ENCODE measurements at places on chromosomes 2 and 18.

DNA sequence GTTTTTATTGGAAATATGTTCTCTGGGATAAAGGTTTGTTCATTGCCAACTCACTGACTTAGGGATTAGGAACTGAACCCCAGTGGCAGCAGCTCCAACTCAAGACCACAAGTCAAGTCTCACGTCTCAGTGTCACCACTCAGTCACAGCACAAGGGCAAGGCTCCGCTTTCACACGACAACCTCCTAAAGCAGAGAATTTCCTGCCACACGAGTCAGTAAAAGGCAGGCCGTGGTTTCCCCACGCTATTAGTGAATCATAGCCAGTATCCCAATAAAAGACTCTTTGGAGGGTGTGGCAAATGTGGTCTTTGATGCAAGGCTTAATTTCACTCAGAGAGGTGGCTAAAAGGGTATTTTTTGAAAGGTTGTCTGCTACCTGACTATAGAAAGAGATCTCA is 57.6 kb downstream of the PIEZO2 start:
- DNase-seq, result no peak

DNA sequence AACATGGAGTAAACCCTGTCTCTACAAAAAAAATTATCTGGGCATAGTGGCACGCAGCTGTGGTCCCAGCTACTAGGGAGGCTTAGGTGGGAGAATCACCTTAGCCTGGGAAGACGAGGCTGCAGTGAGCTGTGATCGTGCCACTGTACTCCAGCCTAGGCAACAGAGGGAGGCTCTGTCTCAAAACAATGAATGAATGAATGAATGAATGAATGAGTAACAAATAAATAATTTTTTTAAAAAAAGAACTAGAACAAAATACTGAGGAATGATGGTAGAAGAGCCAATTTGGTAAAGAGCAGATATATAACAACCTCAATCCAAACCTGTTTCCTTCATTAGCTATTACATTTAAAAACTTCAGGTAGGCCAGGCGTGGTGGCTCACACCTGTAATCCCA is 60.1 kb downstream of the STRN start:
- no peak for DNase-seq

GRCh38 chr2:170332676-170333402 is 154.9 kb downstream of the MYO3B start:
- DNase-seq, result no peak

- DNase-seq, result no peak
These were observed 61.5 kb downstream of the VRK2 start for GRCh38 chr2:58107803-58108710.

GRCh38 chr2:128610496-128610895 is 291.8 kb upstream of the HS6ST1 start:
- no peak for DNase-seq

DNA sequence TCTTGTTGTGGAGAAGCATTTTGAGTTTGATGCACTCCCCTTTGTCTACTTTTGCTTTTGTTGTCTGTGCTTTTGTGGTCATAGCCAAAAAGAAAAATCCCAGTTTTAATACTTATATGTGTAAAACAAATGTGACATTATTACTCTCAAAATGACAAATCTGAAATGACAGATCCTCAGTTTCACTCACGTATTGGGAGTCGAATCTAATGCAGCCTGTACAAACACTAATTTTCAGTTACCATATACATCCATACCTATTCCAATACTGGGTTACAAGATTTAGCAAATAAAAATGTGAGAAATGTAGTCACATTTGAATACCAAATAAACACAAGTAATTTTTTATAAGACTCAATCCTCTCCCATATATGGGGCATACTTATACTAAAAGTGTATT is 148.2 kb upstream of the ZNF516 start:
- DNase-seq, result no peak

DNA sequence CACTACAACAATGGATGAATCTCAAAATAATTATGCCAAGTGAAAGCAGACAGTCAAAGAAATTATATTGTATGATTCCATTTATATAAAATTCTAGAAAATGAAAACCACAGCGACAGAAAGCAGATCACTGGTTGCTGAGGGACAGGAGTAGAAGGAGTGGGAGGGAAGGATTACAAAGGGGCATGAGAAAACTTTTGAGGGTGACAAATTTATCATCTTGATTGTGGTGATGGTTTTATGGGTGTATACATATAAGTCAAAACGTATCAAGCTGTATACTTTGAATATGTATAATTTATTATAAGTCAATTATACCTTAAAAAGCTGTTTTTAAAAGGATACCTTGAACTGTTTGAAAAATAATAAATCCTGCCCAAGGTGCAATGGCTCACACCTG is 27.7 kb downstream of the ATF2 start:
- DNase-seq, result no peak

DNA sequence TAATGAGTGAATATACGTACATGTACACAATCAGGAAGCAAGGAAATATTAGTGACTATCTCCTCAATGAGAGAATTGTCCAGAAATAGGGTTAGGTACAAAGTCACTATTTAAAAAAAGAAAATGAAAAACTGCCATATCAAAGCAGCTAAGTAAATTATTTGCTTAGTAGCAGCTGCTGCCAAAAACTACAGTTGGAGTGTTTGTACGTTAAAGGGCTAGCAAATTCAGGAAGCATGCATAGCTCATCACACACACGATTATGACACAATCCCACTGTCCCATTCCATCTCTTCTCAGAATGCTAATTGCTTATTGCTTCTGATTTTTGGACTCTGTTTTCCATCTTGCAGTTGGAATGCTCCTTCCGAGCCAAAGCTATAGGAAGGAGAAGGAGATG is 2012.5 kb upstream of the LRRTM1 start:
- DNase-seq, result no peak

GRCh38 chr2:221767106-221768012 is 195.3 kb upstream of the EPHA4 start:
- no peak for DNase-seq

DNA sequence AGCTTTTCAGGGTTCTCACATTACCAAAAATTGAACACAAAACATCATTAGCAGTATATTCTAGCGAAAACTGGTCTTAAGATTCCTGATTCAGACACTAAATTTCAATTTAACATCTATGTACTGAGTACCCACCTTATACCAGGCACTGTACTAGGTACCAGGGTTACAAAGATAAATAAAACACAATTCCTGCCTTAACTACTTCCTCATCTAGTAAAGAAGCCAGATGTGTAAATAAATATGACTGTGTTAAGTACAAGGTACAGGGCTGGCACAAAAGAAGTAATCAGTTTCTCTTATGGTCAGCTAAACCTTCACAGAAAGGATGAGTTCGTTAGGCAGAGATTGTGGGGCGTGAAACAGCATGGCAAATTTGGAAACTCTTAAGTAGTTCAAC is 6.1 kb downstream of the FARSB start:
- no peak for DNase-seq

GRCh38 chr2:100856732-100857131 is 36.8 kb downstream of the NPAS2 start:
- no peak for DNase-seq

GRCh38 chr18:54736981-54737380 is 91.3 kb upstream of the RAB27B start:
- no peak for DNase-seq

GRCh38 chr2:167924556-167924955 is 322.8 kb downstream of the STK39 start:
- peak; percentile 1 for DNase-seq

DNA sequence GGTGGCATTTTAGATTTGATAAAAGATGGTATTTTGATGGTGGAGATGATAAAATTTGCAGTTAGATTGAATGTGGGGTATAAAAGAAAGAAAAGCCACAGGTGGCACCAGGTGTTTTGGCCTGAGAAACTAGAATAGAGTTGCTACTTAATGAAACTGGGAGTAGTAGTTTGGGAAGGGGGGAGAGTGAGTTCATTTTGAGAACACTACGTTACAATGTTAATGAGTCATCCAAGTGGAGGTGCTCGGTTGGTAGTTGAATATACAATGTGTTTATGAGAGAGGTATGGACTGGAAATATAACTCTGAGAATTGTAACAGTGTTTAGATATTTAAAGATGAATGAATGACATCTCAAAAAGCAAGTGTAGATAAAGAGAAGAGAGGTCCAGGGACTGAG is 26.4 kb downstream of the EPG5 start:
- DNase-seq, result no peak

DNA sequence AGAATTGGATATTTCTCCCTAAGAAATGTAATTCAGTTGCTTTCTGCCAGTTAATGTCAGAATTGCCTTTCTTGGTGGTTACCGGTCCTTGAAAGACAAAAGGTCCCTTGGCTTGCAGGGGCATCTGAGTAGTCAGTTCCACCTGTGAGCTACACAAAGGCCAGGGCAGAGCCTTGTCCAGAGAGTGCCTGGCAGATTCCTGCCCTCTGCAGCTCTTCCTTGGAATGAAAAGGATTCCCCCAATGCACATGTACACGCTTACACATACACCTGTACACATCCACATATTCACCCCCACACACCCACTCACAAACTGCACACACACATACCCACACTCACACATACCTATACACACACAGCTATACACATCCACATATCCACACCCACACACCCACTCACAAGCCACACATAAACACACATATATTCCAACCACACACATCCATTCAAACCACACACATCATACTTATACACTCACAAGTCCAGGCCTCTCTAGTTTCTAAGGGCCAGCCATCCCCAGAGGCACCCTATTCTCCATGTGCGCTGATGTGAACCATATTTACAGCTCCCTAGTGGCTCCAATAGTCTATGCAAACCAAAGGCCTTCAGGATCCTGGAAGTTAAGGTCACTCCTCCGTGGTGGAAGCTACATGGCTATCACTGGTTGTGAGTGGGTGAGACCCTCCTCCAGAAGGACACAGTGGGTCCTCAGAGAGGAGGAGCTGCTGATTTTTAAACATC is 9.6 kb downstream of the CYRIA start:
- no peak for DNase-seq

DNA sequence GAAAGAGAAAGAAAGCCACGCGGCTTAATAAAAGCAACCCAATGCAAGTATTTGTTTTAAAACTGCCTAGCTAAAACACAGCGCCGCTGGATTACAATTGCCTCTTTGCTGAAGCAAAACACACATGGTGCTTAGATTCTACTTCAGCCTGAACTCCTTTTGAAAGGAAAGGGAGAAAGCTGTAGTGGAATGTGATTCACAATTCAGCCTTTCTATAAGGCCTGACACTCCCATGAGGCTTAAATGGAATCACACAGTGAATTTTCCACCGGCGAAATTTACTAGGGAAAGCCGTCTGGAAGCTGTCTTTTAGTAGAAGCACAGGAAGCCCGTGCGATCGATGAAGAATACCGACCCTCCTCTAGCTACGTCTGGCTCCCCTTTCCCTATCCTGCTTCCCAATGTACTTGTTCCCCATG is 348.0 kb downstream of the DLGAP1 start:
- DNase-seq, result no peak

- DNase-seq, result no peak
These were observed 204.5 kb upstream of the SPRED2 start for GRCh38 chr2:65636813-65637483.

DNA sequence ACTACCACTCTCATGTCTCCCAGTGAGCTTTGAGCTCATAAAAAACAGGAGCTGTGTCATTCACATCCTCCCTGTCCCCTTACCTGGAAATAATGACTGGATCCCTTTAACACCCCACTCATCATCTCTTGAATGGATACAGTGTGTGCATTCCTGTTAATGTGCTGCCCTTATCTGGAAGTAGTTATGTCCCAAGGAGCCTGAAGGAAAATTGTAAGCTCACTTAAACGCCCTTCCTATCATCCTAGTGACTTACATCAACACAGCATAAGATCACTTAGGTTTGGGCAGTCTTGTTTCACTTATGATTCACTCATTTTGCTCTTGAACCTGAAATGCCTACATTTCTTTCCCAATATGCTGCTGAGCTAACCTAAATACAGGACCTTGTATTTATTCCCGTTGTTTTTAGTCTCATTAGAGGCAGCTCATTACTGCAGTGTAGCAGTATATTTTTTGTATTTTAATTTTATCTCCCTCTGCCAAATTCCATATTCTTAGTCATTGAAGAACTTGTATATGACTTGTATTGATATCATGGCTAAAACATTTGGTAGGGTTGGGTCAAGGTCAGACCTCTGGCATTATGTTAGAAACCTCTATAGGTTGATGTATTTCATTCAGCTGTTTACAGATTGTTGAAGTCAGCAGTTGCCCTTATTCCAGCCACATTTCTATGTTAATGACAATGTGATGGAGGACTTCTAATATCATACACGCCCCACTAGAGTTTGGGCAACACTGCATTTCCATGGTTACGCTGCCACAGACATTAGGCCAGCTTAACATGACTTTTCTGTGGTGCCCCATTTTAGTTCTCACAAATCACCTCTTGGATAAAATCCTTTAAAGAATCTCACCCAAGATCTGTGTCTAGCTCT is 72.9 kb downstream of the PKP4 start:
- DNase-seq, result no peak

DNA sequence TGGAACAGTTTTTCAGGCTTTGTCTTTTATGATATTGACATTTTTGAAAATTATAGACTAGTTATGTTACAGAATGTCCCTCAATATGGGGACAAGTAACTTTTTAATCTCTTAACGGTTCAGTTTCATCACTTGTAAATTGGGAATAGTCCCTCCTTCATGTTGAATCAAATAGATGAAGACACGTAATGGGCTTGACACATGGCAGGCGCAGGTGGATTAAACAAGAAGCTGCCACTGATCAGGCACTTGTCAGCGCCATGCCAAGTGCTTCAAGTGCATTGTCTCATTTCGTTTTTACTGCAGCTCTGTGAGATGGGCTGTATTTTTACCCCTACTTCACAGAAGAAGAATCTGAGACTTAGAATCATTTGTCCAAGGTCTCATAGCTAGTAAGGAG is 9.5 kb upstream of the SMAD4 start:
- peak; percentile 5 for DNase-seq

DNA sequence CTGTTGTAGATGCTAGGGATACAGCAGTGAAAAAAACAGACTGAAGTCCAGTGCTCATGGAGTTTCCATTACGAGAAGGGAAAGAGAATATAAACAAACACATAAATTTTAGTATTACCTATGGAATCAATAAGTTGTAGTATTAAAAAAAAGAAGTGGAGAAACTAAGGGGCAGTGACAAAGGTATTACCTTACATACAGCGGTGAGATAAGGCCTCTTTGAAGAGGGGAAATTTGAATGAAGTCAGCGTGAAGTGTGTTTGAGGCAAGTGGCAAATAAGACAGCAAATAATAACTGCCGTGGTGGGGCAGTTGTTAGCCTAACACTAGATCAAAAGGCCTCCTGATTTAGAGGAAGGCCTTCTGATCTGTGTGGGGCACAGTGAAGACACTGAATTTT is 57.9 kb downstream of the TLK1 start:
- no peak for DNase-seq

GRCh38 chr2:32931945-32932709 is 14.6 kb upstream of the LTBP1 start:
- DNase-seq, result no peak

DNA sequence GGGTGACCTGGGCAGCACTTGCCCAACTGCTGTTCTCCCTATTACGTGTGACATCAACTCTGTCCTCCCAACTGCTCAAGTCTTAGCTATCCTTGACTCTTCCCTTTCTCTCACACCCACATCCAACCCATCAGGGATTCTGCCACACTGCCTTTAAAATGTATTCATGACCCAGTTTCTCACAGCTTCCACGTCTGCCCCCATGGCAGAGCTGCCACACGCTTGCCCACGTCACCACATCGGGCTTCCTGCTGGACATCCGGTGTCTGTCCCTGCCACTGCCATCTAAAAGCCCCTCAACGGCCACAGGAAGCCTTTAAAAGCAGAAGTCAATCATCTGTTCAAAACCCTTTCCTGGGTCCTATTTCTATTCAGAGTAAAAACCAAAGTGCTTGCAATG is 233.1 kb upstream of the POU3F3 start:
- DNase-seq, result no peak
